ENCODE measurements at places on chromosomes 3 and 15.

DNA sequence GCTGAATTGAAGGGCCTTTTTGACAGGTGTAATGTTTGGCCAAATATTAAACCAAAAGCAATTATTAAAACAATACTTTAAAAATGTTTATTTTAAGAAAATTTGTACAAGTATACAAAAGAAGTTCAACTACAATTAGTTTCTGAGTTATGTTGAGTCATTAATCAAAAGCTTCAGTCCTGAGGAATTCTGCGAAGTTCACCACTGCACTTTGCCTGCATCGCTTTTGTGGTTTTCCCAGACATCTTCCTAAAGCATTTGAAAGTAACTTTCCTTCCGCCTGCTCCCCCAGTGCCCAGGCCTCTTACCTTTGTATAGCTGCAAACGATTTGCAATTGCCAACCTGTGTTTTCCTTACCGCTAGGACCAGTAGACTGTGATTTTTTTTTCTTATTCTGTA, 69.5 kb downstream of the KCNAB1 start:
- DNase-seq: no peak

GRCh38 chr15:36344887-36345286, 234.5 kb upstream of the CDIN1 start:
- DNase-seq: no peak

GRCh38 chr15:51403072-51403878, 61.8 kb downstream of the GLDN start:
- no peak for DNase-seq

DNA sequence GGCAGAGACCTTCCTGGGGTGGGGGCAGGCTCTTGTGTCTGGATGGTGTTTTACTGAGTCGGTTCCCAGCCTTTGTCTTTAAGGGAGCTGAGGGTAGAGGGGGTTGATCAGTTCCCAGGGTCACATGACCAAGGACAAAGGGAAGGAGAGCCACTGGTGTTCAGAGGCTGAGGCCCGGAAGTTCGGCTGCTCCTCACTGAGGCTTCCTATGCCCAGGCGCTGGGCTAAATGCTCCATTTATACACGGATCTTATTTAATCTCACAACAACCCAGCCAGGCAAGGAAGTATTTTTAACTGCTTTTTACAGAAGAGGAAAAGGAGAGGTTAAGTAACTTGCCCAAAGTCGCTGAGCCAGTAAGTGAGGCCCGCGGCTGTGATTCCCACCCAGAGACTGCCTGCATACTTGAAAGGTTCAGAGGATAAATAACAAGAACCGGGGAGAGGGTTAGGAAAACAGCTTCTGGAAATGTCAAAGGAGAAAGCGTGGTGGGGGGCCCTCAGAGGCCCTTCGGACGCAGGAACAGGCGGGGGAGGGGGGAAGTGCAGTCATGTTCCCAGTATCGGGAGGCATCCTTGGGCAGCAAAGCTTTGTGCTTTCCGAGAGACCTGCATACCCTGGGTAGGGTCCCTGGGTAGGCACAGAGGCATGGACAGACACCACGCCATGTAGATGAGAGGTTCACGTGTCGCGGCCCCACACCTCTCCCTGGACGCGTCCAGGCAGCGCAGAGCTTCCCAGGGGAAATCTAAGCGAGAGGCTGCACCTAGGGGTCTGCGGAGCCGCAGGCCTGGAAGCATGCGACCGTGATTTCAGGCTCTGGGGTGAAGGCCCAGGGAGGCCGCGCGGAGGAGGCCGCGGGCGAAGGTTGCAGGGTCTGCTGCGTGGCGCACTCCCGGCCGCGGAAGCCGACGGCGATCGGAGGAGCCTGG, 21.3 kb downstream of the EPHB3 start:
- DNase-seq: no peak

- no peak for DNase-seq
Measured at GRCh38 chr3:39541917-39542329, 74.4 kb downstream of the MOBP start.

DNA sequence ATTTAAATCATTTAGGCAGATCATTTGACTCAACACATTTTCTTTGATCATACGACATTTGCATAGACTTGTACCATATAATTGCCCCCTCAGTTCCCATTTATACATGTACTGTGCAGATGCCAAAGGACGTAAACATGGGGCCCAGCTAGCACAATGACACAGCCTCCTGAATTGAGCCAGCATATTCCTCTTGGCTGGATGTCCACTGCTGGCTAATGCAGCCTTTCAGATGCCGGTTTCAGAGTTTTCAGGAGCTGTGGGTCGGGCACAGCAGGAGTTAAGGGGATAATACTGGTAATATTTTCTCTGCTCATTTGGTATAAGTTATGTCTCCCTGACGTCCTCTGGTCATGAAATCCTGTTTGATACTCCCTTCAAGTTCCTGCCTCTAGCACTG, 39.4 kb downstream of the KAT2B start:
- DNase-seq: no peak

DNA sequence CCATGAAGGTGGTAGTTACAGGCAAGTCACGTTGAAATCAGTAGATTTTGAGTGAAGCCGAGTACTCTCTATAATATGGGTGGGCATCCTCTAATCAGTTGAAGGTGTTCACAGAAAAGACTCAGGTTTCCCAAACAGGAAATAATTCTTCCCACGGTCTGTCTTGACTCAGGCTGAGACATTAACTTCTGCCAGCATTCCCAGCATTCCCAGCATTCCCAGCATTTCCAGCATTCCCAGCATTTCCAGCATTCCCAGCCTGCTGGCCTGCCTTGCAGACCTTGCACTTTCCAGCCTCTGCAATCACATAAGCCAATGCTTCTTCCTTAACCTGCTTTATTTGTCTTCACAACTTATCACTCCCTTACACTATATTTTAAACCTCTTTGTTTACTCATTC, 542.3 kb upstream of the ROBO2 start:
- DNase-seq: no peak

GRCh38 chr3:130259166-130259874, 86.2 kb upstream of the COL6A5 start:
- DNase-seq: no peak

DNA sequence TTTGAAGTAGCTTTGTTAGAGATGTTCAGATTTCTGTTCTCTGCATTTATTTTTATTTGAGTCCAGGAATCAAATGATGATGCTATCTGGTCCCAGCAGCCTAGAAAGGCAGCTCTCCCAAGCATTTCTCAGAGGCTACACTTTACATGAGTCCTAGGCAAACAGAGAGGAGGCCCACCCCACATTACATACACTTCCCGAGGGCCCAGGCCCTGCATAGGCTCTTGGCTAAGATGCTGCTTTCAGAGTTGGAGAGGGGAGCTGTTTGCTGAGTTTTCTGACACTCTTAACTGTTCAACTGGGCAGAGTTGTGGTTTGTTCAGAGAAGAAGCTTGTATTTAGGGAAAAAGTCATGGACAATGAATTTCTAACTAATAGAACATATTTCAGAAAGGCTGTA, 117.9 kb upstream of the RGMA start:
- no peak for DNase-seq

GRCh38 chr3:153572654-153573053, 410.6 kb downstream of the RAP2B start:
- no peak for DNase-seq

DNA sequence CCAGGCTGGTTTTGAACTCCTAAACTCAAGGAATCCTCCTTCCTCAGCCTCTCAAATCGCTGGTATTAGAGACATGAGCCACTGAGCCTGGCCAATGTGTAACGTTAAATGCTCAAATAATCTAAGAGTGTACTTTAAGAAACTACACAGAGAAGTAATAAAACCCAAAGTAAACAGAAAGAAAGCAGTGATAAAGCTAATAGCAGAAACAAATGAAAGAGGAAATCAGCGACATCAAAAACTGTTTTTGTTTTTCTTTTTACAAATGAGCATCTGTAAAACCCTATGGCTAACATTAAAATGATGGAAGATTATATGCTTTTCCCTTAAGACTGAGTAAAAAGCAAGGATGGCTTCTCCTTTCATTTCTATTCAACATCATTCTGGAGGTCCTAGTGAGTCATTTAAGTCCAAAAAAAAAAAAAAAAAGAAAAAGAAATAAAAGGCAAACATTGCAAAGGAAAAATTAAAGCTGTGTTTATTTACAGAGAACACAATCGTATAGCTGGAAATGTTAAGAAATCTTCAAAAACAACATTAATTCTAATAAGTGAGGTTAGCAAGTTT, 36.8 kb upstream of the FNDC3B start:
- DNase-seq: no peak

- no peak for DNase-seq
Measured at GRCh38 chr3:65702202-65702601, 336.5 kb downstream of the MAGI1 start.

DNA sequence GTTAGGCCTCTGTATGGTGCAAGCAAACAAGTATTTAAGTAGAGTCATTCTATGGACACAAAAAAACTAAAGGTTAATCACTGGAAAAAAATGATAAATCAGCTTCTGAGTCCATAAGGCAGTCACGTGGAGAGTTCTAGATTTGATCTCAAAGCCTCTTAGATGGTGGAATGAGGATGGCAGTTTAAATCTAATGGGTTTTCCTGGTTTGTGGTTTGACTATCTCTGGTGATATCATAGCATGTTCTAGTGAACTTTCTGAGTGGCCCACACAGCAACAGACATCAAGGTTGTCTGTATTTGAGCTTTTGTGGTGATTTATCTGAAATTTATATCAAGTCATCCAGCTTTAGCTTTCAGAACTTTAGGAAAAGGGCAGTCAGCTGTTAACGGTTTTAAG, 52.4 kb downstream of the ILDR1 start:
- no peak for DNase-seq

- peak; percentile 19 for DNase-seq
Measured at GRCh38 chr15:70142322-70143191, 44.8 kb upstream of the TLE3 start.

- DNase-seq: no peak
Measured at GRCh38 chr3:48238531-48239085, 2.3 kb upstream of the ZNF589 start.

DNA sequence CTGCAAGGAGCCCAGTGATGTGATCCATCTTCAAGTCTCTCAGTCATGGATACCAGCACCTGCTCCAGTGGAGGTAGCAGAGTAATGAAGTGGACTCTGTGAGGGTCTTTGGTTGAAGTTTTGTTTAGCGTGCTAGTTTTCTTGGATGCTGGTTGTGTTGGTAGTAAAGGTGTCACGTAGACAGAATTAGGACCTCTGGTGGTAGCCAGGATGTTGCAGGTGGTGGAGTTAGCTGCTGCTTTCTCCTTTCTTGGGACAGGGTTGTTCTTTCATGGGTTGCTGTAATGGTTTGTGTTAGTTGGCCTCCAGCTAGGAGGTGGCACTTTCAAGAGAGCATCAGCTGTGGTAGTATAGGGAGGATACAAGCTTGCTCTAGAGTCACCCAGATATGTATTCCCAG, 125.2 kb downstream of the ANXA2 start:
- DNase-seq: no peak

- no peak for DNase-seq
Measured at GRCh38 chr3:11452312-11452711, 180.1 kb downstream of the ATG7 start.

DNA sequence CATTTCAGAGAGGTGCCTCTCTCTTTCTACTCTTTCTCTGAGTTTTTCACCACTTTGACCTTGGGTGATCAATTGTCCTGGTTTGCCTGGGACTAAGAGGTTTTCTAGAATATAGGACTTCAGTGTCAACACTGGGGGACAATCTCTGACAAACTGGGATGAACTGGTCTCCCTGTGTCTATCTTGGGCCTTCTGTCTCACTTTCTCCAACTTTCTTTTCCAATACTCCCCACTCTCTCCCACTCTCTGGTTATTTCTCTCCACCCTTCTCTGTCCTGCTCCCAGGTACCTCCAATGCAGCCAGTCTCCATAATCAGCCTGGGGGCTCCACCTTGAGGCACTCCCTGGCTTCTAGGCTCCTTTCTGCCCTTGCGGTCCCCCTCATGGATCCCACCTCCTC, 4.7 kb upstream of the ITGA11 start:
- no peak for DNase-seq

GRCh38 chr3:197480320-197480719, 75.4 kb downstream of the BDH1 start:
- DNase-seq: no peak

- peak; percentile 59 for DNase-seq
Measured at GRCh38 chr3:196643201-196643749, 3.8 kb downstream of the NRROS start.

- no peak for DNase-seq
Measured at GRCh38 chr3:139906418-139906817, 28.6 kb upstream of the CLSTN2 start.

GRCh38 chr15:65476903-65477302, 40.6 kb downstream of the DPP8 start:
- DNase-seq: no peak
